ENCODE measurements at places on chromosomes 13 and 19. TPM values are rescaled to one million over a fixed set of nuclear protein-coding genes. Genes with fewer than 3 reads are reported as not detected.

- DNase-seq: no peak
- no peaks in the 10 kb centered on the region for H3K4me1 ChIP-seq
- H3K36me3 ChIP-seq: no peaks in the 10 kb centered on the region
- H3K27me3 ChIP-seq: peaks cover 17% of the 10 kb centered on the region
- H3K4me3 ChIP-seq: no peak overlapping the region
- H3K27ac ChIP-seq: no peak overlapping the region
These were observed 971 bp downstream of the ATCAY start for GRCh38 chr19:3881272-3882040.

DNA sequence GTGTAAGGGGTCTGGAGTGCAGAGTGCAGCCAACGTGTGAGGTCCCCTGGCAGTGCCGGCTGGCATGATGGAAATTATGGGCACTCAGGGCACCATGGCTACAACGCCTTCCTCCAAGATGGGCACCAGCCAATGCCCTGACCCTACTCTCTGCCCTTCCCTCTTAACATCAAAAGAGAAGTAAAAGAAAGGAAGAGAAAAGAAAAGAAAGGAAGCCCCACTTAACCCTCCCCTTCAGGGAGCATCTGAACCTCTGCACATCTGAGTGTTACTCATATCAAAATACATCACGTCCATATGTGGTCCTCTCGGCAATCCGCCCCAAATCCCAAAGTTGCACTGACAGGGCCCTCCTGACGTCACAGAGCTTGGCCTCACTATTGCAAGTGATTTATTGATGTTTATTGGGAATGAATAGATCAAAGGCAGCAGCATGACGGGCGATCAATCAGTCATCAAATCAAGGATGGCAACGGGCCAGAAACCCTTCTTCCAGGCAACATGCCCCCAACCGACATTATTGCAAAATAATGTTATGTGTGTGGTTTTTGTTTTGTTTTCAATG is 1.3 kb downstream of the TSHZ3 start:
- H3K4me3 ChIP-seq: peak overlapping the region; percentile 93
- H3K4me1 ChIP-seq: no peaks in the 10 kb centered on the region
- no peak for DNase-seq
- peak overlapping the region; percentile 91 for H3K27ac ChIP-seq
- H3K36me3 ChIP-seq: no peaks in the 10 kb centered on the region

GRCh38 chr19:17346109-17346671 is 8.8 kb downstream of the GTPBP3 start:
- no peak overlapping the region for H3K27ac ChIP-seq
- peak; percentile 60 for DNase-seq
- no peaks in the 10 kb centered on the region for H3K36me3 ChIP-seq
- H3K27me3 ChIP-seq: no peaks in the 10 kb centered on the region
- no peaks in the 10 kb centered on the region for H3K4me1 ChIP-seq

DNA sequence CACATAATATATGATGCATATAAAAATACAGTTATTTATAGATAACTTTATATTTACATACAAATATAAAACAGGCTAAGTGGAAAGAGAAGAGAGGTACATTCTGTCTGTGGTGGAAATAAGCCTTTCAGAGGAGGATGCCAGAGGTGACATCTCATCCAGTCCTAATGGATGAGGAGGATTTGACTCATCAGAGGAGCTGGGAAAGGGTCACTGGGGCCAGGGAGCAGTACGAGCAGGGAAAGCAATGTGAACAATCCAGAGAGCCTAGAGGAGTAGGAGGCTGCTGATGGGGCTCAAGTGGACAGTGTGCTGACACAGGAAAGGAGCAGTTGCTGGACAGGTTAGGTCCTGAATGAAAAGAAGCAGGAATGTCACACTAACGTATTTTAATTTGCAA is 18.6 kb downstream of the NALCN start:
- H3K36me3 ChIP-seq: no peaks in the 10 kb centered on the region
- no peaks in the 10 kb centered on the region for H3K27me3 ChIP-seq
- DNase-seq: no peak
- no peak overlapping the region for H3K27ac ChIP-seq

- DNase-seq: no peak
- no peak overlapping the region for H3K27ac ChIP-seq
- H3K4me1 ChIP-seq: no peaks in the 10 kb centered on the region
These were observed 1.3 kb upstream of the CEACAM20 start for GRCh38 chr19:44530777-44531176.

ADAMTSL5 gene
- 0.82 TPM for total RNA-seq

ZMYM2 gene
- total RNA-seq: 95.6 TPM

- no peaks in the 10 kb centered on the region for H3K36me3 ChIP-seq
- no peak for DNase-seq
- H3K4me3 ChIP-seq: no peak overlapping the region
- no peaks in the 10 kb centered on the region for H3K4me1 ChIP-seq
- no peaks in the 10 kb centered on the region for H3K27me3 ChIP-seq
These were observed 15.6 kb upstream of the LHFPL6 start for GRCh38 chr13:39618561-39618960.

GRCh38 chr13:35769812-35770211 is 293.3 kb upstream of the MAB21L1 start:
- no peak overlapping the region for H3K27ac ChIP-seq
- no peaks in the 10 kb centered on the region for H3K27me3 ChIP-seq
- H3K36me3 ChIP-seq: no peaks in the 10 kb centered on the region
- H3K4me3 ChIP-seq: no peak overlapping the region
- DNase-seq: no peak
- H3K4me1 ChIP-seq: no peaks in the 10 kb centered on the region

DNA sequence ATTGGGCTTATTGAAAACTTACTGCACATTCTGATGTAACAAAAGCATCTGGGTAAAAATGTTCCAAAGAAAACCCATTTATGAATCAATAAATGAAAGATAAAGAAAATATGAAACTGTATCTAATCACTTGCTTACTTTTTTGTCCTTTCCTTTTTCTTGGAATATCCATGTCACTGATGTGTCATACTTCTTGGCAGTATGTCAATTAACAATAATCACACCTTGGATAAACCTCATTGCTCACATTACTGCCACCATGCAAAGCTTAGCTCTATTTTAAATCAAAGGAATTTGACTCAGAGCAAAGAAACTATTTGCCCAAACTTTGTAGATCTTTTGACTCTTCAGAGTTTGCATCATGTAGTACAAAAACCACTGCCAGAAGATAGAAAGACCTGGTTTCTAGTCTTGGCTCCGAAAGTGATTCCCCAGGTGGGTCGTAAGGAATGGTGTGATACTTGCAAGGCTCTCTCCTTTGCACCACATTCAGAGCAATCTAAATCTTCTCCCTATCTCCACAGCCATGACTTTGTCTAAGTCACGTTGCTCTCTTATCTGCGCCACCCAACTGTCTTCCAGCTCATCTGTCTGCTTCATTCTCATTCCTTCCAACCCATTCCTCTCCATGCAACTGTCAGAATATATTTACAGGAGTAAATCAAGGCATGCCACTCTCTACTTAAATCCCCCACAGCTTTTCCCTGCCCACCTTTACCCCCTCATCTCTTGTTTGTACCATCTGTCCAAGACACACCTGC is 311.9 kb downstream of the COG6 start:
- DNase-seq: no peak
- H3K36me3 ChIP-seq: no peaks in the 10 kb centered on the region
- no peaks in the 10 kb centered on the region for H3K4me1 ChIP-seq
- no peak overlapping the region for H3K4me3 ChIP-seq
- no peak overlapping the region for H3K27ac ChIP-seq
- H3K27me3 ChIP-seq: no peaks in the 10 kb centered on the region

DNA sequence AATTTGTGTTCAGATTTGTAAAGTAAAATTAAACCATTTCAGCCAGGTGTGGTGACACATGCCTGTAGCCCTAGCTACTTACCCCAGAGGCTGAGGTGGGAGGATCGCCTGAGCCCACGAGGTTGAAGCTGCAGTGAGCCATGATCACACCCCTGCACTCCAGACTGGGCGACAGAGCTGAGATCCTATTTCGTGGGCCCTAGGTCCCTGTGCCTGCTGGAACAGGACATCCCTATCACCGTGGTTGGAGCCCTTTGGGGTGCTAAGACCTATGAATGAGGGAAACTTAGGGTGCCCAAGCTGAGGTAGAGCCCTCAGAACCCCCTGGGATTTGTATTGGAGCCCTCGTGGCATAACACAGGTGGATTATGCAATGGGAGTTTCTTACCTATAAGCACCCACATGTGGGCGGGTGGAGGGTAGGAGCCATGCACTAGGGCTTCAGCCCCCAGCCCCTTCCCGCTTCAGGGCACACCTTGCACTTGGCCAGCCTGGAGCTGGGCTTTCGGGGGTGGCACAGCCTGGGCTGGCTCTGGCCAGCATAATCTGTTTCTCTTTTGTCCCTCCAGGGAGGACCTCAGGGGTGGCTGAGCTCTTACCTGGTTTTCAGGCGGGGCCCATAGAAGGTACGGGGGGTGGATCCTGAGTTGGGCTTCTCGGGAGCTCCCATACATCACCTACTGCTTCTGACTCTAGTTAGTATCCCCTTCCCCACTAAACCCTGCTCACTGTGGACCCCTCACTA is 7.2 kb upstream of the USF2 start:
- H3K4me3 ChIP-seq: no peak overlapping the region
- no peaks in the 10 kb centered on the region for H3K36me3 ChIP-seq

GRCh38 chr19:6055013-6055795 is 55.1 kb downstream of the RFX2 start:
- H3K27me3 ChIP-seq: no peaks in the 10 kb centered on the region
- H3K36me3 ChIP-seq: no peaks in the 10 kb centered on the region
- H3K4me1 ChIP-seq: no peaks in the 10 kb centered on the region
- no peak overlapping the region for H3K4me3 ChIP-seq
- H3K27ac ChIP-seq: no peak overlapping the region
- no peak for DNase-seq

GRCh38 chr19:19747357-19748220 is 14.7 kb upstream of the ZNF14 start:
- no peak overlapping the region for H3K27ac ChIP-seq
- no peaks in the 10 kb centered on the region for H3K27me3 ChIP-seq
- H3K4me1 ChIP-seq: no peaks in the 10 kb centered on the region

DNA sequence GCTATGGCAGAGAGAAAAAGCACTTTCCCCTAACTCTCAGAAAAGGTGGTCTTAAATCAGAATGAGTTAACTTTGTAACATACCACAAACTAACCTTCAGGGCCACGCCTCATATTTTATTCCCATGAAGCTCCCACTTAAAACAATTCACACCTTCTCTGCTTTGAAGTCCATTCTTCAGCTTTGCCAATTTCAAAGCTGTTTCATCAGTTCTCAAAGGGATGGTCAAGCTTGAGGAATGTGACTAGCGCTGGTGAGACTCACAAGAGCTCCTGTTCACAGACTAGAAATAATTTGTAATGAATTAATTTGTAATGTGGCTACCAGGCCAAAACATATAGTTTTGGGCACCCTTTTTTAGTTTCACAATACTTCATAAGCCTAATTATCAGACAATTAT is 68.2 kb downstream of the STK24 start:
- H3K27me3 ChIP-seq: no peaks in the 10 kb centered on the region
- DNase-seq: no peak
- H3K4me3 ChIP-seq: no peak overlapping the region
- H3K36me3 ChIP-seq: no peaks in the 10 kb centered on the region
- H3K27ac ChIP-seq: peak overlapping the region; percentile 4

SHKBP1 gene
- 91.6 TPM for total RNA-seq

DNA sequence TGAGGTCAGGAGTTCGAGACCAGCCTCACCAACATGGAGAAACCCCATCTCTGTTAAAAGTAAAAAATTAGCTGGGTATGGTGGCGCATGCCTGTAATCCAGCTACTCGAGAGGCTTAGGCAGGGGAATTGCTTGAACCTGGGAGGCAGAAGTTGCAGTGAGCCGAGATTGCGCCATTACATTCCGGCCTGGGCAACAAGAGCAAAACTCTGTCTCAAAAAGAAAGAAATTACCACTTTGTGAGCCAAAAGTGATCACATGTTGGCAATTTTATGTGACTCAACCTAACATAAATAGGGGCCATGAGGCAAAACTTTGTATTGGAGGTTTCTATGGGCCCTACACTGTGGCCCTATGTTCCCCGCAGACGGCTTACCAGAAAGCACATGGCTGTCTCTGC is 72.2 kb downstream of the MAP4K1 start:
- no peaks in the 10 kb centered on the region for H3K36me3 ChIP-seq
- no peak overlapping the region for H3K27ac ChIP-seq
- H3K4me1 ChIP-seq: no peaks in the 10 kb centered on the region
- no peaks in the 10 kb centered on the region for H3K27me3 ChIP-seq
- no peak overlapping the region for H3K4me3 ChIP-seq

POP4 gene
- total RNA-seq: 94.2 TPM

- no peak overlapping the region for H3K4me3 ChIP-seq
- no peaks in the 10 kb centered on the region for H3K4me1 ChIP-seq
- H3K36me3 ChIP-seq: no peaks in the 10 kb centered on the region
- no peak overlapping the region for H3K27ac ChIP-seq
These were observed 19.8 kb upstream of the RASA3 start for GRCh38 chr13:114152285-114152645.

- no peaks in the 10 kb centered on the region for H3K36me3 ChIP-seq
- no peaks in the 10 kb centered on the region for H3K4me1 ChIP-seq
- DNase-seq: no peak
These were observed 8.9 kb downstream of the SGTA start for GRCh38 chr19:2774083-2774679.

RELB gene
- 13.0 TPM for total RNA-seq

KLK3 gene
- 7,620 TPM for total RNA-seq

DNA sequence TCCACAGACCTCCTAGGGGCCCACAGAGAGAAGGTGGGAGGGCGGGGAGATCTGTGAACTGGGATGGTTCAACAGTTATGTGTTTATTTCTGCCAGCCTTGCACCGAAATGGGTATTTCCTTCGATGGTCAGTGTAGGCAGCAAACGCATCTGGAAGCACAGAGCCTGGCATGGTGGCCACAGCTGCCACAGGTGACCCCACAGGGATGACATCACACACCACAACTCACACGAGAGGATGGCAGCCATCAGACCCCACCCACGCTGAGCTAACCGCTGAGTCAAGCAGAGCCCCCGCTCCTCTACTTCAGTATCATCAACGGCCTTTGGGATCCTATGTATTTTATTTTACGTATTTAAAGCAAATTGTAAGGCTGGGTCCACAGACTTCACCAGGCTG is 37.4 kb downstream of the NAXD start:
- H3K27me3 ChIP-seq: no peaks in the 10 kb centered on the region
- H3K4me3 ChIP-seq: no peak overlapping the region
- no peaks in the 10 kb centered on the region for H3K36me3 ChIP-seq
- no peaks in the 10 kb centered on the region for H3K4me1 ChIP-seq
- no peak overlapping the region for H3K27ac ChIP-seq

DNA sequence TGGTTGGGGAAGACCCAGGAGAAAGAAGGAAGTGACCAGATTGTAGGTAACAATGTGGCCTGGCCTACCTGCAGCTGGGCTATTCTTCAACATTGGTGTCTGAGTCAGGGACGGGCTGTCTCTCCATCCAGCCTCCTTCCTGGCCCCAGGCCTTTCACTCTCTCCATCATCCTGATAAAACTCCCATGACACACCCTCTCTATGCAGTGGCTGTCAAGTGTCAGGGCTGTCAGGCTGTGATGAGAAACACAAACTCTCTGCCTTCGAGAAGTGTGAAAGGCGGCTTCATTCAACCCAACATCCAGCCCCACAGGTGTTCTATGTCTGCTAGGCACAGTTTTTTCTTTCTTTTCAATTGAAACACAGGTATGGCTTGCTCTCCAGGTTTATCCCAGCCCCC is 153.3 kb upstream of the VSTM2B start:
- H3K27me3 ChIP-seq: no peaks in the 10 kb centered on the region
- H3K36me3 ChIP-seq: no peaks in the 10 kb centered on the region
- DNase-seq: peak; percentile 2
- H3K4me3 ChIP-seq: no peak overlapping the region

- no peaks in the 10 kb centered on the region for H3K36me3 ChIP-seq
- H3K27ac ChIP-seq: no peak overlapping the region
- no peak for DNase-seq
- H3K4me1 ChIP-seq: no peaks in the 10 kb centered on the region
- H3K27me3 ChIP-seq: no peaks in the 10 kb centered on the region
- no peak overlapping the region for H3K4me3 ChIP-seq
These were observed 29.8 kb downstream of the TDRD12 start for GRCh38 chr19:32749361-32749760.

All from prostate gland (tissue), 2 donors.